ENCODE measurements at places on chromosomes 2 and 18.

DNA sequence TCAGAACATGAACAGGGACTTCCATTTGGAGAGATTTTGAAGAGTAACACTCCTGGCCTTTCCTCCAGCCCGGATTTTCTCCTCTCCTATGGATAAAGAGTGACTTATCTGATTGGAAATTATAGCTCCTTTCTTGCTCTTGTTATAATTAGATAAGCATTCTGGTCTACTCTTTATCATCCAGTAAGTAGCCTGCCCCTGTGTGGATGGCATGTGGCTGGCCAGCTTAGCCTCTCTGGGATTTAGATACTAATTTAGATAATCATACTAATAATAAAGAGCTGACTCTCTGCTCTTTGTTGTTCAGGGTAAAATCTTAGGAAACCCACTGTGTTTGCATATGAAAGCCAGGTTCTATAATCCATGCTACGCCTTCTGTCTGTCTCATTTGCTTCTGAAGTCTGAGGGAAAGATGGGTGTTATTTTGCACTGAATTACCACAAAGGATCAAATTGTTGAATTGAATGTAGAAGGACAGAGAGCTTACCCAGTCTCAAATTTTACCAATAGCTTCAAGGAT, 438.8 kb downstream of the SPAG16 start:
- no peak for DNase-seq

DNA sequence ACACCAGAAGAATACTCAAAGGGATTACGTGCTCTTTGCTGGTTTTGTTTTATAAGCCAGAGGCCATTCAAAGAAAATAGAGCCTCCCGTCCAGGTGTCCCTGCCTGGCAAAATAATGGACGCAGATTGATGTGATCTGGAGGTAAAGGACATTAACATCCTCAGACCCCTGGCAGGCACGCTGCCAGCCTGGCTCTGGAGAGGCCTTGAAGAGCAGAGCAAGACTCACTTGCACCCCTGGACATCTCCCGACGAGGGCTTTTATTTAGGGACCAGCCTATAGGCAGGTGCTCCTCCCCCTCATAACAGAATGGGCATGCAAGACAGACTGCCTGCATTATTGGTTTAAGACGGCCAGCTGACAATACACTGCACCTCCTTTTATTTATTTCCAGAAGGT, 291.3 kb downstream of the BCL11A start:
- no peak for DNase-seq

GRCh38 chr2:152176113-152176714, 651 bp upstream of the STAM2 start:
- no peak for DNase-seq

DNA sequence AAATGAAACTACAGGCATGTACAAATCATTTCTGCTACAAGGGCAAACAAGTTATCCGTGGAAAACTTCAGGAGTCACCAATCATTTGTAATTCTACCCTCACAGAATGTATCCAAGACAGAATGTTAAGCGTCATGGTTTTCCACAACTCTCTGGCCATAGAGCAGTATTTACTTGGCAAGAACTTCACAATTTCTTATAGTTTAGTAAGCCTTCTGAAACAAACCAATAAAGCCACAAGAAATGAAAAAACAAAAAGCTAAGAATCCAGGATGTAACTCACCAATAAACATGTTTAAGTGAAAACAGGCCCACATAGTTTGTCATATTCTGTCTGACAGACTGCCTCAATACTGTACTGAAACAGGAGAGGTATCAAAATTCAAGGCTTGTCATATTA, 70.3 kb downstream of the LNPK start:
- DNase-seq, result no peak

DNA sequence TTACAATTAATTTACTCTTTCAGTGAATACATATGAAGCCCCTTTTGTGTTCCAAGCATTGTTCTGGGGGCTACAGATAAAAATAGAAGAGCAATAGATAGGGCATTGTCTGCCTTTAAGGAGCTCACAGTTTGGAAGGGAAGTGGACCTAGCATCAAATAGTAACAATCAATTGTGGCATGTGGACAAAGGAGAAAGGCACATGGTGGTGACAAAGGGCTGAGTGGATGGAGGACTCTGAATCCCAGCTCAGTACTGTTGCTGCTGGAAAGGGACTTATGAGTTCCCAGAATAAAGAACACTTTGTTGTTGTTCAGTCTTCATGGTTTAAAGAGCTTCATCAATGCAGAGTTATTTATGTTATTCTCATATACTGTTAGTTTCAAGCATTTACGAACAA, 217.7 kb downstream of the HRH4 start:
- no peak for DNase-seq

DNA sequence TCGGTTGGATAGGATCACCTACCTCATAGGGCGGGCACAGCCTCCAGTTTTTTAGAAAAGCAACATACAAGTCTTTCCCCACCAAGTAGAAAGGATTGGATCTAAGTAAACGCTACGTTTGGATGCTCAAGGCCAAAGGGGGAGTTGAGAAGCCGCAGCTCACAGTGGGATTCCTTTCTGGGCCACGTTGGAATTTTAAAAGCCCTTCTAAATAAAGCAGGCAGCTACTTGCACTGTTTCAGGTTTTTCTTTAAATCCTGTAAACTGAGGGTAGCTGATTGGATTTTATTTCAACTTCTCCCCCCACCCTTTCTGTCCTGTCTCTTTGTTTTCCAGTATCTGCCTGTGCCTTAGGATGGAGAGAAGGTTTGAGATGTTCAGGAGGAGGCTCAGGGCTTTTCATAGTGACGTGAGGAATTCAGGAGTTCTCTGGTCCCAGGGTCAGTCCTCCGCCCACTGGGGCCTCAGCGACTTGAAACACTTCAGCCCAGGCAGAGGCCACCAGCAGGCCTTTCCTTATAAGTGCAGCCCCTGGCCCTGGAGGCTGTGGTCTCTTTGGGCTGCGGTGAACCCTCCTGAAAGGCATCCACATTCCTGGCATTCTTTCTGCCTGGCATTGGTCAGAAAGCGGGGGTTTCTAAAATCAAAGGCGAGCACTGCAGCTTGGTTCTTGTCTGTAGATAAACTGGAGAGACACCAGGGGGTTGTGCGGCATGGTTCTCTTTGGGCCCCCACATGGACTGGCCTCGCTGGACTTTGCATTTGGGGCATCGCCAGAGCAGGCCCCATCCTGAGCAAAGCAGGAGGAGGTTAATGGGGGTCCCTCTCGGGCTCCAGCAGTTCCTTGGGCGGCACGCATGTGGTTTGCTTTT, 44.5 kb downstream of the SH3BP4 start:
- DNase-seq, result no peak

DNA sequence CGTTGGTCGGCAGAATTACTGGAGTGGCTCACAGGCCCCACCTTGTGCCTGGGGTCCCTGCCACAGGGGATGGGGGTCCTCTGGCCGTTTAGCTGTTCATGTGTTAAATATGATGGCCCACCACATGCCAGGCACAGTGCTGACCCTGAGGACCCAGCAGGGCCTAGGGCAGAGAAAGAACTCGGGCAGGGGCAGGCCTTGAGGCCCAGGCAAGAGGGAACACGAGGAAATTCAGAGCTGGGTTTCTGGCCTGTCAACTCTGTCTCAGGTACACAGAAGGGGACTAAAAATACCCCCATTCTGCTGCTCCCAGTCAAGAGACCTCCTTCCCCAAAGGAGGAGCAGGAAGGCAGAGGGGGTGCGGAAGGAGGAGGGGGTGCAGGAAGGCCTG, 66.2 kb downstream of the DNMT3A start:
- DNase-seq, result no peak

DNA sequence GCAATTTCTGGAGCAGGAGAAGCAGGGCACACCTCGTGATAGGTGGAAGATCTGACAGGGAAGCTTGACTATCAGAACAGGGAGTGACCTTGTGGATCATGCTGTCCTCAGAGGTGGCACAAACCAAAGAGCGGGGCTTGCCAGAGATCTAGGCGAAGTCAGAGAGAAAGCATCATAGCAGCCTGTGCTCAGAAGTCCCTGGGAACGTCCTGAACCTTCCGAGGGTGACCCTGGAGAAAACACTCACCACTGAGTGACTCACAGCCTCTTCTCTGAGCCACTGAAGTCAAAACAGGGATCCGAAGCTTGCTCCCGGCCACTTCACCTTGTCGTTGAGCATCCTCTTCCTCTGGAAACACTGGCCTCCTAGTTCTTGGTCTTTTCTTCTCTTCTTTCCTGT, 56.7 kb downstream of the IL1R2 start:
- no peak for DNase-seq

DNA sequence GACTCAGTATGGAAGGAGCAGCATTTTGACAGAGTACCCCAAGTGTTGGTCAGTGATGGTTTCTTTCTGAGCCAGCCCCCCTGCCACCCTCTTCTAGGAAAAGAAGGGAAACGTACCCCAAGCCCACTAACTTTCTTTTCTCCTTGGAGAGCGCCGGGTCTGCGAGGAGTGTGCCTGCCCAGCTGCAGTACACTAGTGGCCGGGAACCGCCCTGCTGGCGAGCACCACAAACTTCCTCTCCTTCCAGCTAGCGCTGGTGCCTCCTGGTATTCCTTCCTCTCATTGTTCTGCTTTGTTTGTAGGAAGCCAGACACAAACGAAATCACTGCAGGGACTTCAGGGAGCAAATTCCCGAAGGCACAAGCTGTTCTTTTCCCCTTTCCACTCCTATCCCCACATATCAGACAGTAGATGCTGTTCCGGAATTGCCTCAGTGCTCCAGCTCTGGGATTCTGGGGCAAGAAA, 1.8 kb downstream of the CCDC85A start:
- no peak for DNase-seq

- no peak for DNase-seq
These were observed 12.4 kb upstream of the IL1R1 start for GRCh38 chr2:102129951-102130646.

DNA sequence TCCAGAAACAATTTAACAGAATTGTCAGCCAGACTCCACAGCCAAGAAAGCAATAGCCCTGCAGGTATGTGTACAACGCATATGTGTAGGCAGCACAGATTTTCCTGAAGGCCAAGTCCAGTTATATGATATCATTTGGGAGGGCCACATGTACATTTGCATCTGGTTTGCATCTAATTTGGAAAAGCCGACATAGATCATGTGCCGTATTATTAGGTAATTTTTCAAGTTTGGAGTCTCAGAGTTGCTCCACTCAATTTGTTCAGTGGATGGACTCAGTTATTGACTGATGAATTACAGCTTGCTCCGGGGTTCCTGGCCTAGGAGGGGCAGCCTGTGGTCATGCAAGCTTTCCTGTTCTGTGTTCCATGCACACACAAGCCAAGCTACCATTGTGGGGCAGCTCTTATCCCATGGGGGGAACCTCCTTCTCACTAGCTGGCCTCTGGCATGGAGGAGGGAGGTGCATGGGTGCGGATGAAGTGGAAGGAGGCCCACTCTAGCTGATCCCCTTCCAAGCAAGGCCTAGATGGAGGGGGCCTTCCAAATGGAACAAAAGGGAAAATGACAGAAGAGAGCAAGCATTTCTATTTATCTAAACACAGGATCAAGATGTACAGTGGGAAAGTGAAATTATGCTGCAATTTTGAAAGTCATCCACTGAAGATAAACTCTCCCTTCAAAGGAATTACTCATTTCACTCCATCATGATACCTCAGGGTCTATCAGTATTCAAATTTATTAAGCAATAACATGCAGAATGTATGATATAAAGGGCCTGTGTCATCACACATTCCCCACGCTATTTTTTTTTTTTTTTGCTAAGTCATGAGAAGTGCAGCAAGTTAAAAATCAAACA, 202.6 kb upstream of the SMAD2 start:
- no peak for DNase-seq

- DNase-seq, result no peak
These were observed 9.5 kb downstream of the HK2 start for GRCh38 chr2:74843433-74843832.

- peak; percentile 100 for DNase-seq
These were observed at the start of gene PTMA for GRCh38 chr2:231707927-231708772. Gene PTMA (plus strand): TSS chr2:231708525. CDS start chr2:231708707, 182 bp downstream.

- DNase-seq, result no peak
These were observed 4.0 kb downstream of the SNTG2 start for GRCh38 chr2:954687-955000.

DNA sequence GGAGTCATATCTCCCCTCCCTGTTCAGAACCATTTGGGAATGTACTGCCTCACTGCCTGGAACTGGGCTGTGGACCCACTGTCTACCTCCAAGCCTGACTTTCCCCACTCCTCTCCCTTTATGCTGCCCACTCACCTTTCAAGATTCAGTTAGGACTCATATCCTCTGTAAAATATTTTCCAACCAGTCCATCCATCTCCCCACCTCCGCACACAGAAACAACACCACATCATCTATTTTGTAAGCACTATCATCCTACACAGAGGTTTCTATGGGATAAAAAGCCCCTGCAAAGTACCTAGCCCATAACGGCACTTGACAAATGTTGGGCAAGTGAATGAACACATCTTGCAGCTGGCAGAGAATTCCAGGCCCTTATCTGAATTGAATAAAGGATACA, 250.8 kb downstream of the ANAPC1 start:
- no peak for DNase-seq

- DNase-seq, result no peak
These were observed 75.1 kb downstream of the SH3BP4 start for GRCh38 chr2:235026649-235027557.

- DNase-seq, result no peak
These were observed 28.5 kb downstream of the MAP3K20 start for GRCh38 chr2:173104156-173104555.

- DNase-seq, result no peak
These were observed 1441.6 kb downstream of the SUCLG1 start for GRCh38 chr2:83017366-83018090.

DNA sequence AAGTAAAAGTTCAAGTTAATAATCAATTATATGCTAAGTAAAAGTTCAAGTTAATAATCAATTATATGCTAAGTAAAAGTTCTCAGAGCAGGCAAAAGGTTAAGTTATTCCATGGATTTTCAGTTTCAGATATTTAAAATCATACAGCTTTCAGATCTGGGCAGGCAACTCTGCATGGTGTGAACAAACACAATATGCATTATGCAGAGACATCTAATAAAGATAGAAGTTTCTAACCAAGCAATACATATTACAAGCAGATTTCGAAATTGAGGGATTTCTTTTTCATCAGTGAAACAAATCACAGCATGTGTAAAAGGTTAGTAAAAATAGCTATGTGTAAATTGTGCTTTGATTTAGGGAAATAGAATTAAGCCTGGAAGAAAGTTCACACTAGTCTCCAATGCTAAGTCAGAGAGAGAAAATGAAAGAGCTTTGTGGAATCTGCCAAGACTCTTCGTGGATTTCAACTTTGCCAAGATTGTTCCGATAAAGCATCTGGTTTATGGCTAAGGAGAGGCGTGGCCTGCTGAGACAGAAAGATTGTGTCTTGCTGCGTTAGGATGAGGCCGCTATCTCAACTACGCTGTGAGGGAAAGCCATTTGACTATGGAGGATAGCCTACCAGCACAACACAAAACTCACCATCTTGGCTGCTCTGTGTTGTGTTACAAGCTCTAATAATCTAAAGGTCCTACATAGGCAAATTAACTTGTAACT, 60.1 kb upstream of the SLC16A14 start:
- DNase-seq, result no peak

- no peak for DNase-seq
These were observed 30.8 kb upstream of the ODC1 start for GRCh38 chr2:10478916-10479315.

DNA sequence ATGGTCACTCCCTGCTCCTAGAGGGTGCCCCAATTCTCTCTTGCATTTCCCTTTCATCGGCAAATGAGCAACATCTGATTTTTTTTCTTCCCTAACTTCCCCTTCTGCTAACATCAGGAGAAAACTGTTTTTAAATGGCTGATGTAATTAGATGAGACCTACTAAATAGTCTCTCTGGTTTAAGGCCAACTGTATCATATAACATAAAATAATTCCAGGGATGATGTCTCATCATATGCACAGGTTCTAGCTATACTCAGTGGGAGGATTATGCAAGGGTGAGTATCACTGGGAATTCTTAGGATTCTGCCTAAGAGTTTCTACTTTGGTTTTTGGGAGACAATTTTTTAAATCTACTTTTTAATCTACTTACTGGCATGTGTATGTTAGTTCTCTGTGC, 193.4 kb downstream of the PARD3B start:
- DNase-seq, result no peak
